SJCRH30 (cell line): ENCODE measurements at places on chromosomes 4 and X. TPM values are rescaled to one million over a fixed set of nuclear protein-coding genes. Genes with fewer than 3 reads are reported as not detected.

Gene MAGEB17
- 0.06 and 0.20 TPM in 2 replicates for total RNA-seq

Gene ALG13
- 96.9 and 114 TPM in 2 replicates for total RNA-seq

Gene GRK4
- total RNA-seq = 3.8 and 5.9 TPM in 2 replicates

Gene MAGEC2
- 2.2 and 2.3 TPM in 2 replicates for total RNA-seq

Gene CHRNA9
- total RNA-seq = 0.08 and 0.51 TPM in 2 replicates

Gene ZNF141
- total RNA-seq = 11.8 and 17.4 TPM in 2 replicates

Gene NLRP2B
- not detected in 2 replicates for total RNA-seq

Gene MND1
- total RNA-seq = 34.2 and 35.7 TPM in 2 replicates

Gene LETM1
- total RNA-seq = 44.3 and 54.4 TPM in 2 replicates

Gene FRG2
- 0.53 and 0.66 TPM in 2 replicates for total RNA-seq

Gene FREM3
- total RNA-seq = not detected in 2 replicates

Gene PCDH7
- total RNA-seq = 135 and 150 TPM in 2 replicates

Gene RAP2C
- total RNA-seq = 17.8 and 19.9 TPM in 2 replicates

Gene CXCL10
- not detected in 2 replicates for total RNA-seq

Gene TLL1
- total RNA-seq = 1.0 and 1.4 TPM in 2 replicates

Gene ADAM29
- not detected in 2 replicates for total RNA-seq

Gene RPS6KA6
- total RNA-seq = 7.7 and 7.9 TPM in 2 replicates

Gene APELA
- not detected in 2 replicates for total RNA-seq

Gene TMPRSS11F
- total RNA-seq = not detected in 2 replicates

Gene KIT
- total RNA-seq = 0.12 and 0.18 TPM in 2 replicates

Gene EREG
- not detected in 2 replicates for total RNA-seq

Gene RIPPLY1
- total RNA-seq = 13.4 and 14.6 TPM in 2 replicates

Gene TDO2
- total RNA-seq = 0.23 and 0.26 TPM in 2 replicates

Gene POU3F4
- total RNA-seq = not detected in 2 replicates

Gene ASB12
- 0.10 TPM in 1 of 2 replicates, not detected in the other for total RNA-seq

Gene AREG
- total RNA-seq = not detected in 2 replicates

Gene NPY1R
- total RNA-seq = 0.02 TPM in 1 of 2 replicates, not detected in the other

Gene RHOXF2B
- not detected in 2 replicates for total RNA-seq

Gene GABRB1
- total RNA-seq = not detected in 2 replicates

Gene CFAP99
- not detected in 2 replicates for total RNA-seq

Gene DDX60
- total RNA-seq = 1.6 and 2.2 TPM in 2 replicates

Gene MTNR1A
- not detected in 2 replicates for total RNA-seq

Gene GAGE2A
- not detected in 2 replicates for total RNA-seq

Gene TRIM75
- total RNA-seq = 0.58 and 0.87 TPM in 2 replicates

Gene TRIM61
- total RNA-seq = not detected in 2 replicates

Gene GBA3
- not detected in 2 replicates for total RNA-seq

Gene VSIG1
- 0.12 and 0.13 TPM in 2 replicates for total RNA-seq
